Stimulated activated CD4-positive, alpha-beta T cell treated with anti-CD3 and anti-CD28 coated beads, Interleukin-15, amount 100 ng/mL, for 24 hours (primary cell): ENCODE measurements at places on chromosomes 3 and 15.

GRCh38 chr15:45921978-45922377 lies 287.1 kb downstream of the SQOR start:
- DNase-seq, result no peak

DNA sequence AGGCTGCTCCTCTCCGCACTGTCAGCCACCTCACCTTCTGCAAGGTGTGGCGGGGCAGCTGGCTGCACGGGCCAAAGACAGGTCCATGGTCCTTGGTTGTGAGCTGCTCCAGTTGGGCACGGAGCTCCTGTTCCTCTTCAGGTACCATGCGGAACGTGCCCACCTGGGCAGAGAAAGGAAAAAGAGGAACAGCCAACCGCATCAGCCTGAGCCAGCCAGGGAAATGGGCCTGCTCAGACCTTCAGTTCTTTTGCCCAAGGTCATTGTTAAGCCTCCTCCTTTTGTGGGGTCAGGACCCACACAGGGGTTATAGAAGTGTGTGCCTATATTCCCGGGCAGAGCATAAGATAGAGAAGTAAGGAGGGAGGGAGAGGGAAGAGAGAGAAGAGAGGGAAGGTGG lies 2.8 kb downstream of the RLBP1 start:
- no peak for DNase-seq

DNA sequence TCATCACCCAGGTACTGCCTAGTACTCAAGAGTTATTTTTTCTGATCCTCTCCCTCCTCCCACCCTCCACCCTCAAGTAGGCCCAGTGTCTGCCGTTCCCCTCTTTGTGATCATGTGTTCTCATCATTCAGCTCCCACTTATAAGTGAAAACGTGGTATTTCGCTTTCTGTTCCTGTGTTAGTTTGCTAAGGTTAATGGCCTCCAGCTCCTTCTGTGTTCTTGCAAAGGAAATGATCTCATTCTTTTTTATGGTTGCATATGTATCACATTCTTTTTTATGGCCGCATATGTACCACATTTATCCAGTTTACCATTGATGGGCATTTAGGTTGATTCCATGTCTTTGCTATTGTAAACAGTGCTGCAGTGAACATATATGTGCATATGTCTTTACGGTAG lies 8.2 kb upstream of the GANC start:
- DNase-seq, result no peak

- DNase-seq, result no peak
Measured at GRCh38 chr3:158419820-158420653, 151.0 kb upstream of the MLF1 start.

- no peak for DNase-seq
Measured at GRCh38 chr15:97993310-97993738, 32.8 kb downstream of the ARRDC4 start.

- DNase-seq, result no peak
Measured at GRCh38 chr3:165635791-165636683, 201.2 kb downstream of the BCHE start.

- no peak for DNase-seq
Measured at GRCh38 chr3:124629497-124629896, 100.8 kb upstream of the UMPS start.

DNA sequence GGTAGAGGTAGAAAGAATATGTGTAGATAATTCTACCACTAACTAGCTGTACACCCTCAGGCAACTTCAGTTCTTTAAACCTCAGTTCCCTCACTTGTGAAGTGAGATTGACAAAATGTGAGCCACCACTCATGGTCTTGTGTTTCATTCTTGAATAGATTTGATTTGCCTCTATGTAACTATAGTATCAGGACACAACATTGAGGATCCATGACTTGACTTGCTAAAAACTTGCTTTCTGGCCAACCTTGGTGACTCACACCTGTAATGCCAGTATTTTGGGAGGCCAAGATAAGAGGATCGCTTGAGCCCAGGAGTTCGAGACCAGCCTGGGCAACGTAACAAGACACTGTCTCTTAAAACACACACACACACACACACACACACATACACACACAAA lies 115.8 kb upstream of the FLNB start:
- no peak for DNase-seq

GRCh38 chr15:22930782-22931484 lies 49.2 kb downstream of the CYFIP1 start:
- DNase-seq, result no peak

DNA sequence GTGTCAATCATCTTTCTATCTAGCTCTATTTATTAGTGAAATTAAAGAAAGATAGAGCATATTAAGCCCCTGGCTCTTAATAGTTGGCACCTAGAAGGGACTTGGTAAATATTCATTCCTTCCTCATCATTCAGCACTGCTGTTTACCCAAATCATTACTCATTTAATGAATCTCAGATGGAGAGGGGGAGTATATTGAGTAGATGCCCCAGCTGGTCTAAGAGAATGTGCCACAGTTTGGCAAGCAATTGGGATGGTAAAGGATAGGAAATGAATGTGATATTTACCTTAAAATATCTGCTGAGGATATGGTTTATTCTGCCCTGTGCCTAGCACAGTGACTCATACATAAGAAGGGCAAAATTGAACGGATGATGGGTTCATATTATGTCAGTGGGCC lies 6.0 kb downstream of the IL1RAP start:
- no peak for DNase-seq

DNA sequence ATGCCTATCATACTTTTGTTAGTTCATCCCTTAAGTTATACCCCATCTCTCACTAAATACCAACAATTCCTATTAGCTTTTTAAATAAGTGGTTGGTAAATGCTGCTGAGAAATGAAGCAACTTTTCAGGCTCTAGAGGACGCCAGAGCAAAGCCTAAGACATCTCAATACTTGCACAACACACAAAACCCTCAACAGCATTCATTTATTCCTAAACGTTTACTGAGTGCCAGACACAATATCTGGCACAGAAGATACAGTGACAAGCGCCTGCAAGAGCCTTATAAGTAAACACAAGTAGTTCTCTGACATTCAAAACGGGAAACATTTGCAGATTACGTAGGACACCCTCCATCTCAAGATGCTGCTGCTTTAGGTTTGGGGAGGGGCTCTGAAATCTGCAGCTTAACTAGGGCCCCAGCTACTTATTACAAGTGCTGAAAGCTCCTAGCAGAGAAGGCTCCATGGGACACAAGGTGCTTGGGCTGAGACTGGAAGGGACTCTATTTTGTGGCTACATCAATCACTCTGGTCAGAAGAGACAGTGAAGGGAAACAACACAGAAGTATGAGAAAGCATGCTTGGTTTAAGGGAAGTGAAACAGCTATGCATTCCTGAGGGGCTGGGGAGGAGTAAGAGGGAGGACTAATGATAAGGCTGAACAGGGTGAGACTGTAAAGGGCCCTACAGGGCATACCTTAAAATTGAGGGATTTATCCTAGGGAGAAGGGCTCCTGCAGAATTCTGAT lies 311.3 kb downstream of the PLCL2 start:
- no peak for DNase-seq

DNA sequence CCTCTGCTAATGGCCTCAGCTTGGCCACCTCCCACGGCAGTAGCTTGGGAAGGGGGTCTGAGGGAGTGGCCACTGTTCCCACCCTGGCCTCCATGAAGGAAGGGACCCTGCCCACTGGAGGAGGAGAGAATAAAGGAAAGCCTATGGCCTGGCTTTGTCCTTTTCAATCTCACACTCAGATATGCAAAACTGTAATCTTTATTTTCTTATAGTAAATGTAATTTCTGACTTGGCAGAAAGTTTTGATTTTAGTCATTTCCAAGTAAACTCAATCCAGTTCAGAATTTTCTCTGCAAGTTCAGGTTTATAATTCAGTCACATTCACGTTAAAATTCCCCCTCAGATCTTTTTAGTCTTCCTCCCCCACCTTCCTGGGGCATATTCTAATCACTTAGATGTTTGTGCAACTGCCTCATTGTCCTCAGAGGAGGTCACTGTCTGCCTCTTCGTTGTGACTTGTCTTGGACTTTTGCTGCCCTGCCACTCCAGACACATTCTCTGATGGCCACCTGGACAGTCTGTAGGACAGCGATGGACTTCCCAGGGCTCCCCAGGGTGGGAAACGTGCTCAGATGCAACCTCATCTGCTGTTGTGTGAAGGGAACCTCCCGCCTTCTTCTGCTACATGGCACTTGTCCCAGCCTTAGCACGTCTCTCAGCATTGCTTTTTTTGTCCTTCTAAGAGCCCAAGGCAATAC lies 222.8 kb upstream of the TBL1XR1 start:
- peak; percentile 15 for DNase-seq

- DNase-seq, result no peak
Measured at GRCh38 chr15:72420576-72420975, 22.5 kb downstream of the TMEM202 start.

DNA sequence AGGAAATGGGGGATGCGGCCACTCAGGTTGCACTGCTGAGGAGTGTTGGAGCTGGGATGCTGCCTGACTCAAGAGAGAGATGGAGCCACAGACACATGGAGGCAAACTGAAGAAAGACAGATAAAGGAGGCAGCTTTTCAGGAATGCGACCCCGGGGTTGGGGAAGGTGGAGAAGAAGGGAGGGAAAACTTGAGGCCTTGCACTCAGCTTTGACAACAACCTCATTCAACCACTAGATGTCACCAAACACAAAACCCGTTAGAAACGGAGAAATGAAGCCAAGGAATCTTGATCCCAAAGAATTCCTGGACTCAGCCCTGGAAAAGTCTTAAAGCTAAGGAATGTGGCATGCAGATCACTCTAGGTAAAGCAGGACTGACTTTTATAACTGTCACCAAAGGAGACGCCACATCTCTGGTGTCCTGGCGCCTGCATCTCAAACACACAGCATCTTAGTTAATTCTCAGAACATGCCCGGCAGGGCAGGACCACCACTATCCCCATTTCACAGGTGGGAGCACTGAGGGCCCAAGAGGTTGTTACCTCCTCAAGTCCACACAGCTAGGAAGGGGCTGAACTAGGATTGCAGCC lies 59.6 kb upstream of the LMCD1 start:
- DNase-seq, result no peak

GRCh38 chr3:153171918-153172317 lies 9.9 kb downstream of the RAP2B start:
- no peak for DNase-seq

DNA sequence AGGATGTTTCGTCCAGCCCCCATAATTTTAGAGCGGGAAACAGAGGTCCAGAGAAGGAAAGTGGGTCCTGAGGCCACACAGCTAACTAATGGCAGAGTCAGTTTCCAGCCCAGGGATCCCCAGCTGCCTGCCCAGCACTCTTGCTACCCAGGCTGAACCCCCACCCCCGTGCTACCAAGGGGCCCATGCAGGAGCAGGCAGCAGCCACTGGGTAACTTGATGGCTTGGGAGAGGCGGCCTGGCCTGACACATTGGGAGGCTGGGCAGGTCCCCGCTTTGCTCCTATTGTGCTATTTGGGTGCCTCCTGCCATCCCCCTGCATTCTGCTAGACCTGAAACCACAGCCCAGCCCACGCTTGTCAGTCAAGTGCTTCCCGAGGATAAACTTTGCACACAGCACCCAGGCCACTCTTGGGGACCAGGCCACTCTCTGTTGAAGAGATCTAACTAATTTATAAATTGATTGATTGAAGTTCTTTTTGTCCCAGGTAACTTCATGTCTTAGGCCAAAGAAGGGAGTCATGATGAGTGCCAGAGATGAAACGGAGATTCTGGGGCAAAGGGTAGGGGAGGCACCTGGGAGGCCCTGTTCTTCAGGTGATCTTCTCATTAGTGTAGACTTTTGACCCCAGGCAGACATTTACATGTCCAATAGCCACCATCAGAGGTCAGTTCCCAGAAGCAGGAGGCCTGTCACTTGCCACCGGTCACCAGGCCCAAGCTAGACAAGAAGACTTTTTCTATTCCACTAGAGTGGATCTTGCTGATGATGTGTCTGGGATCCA lies 7.0 kb downstream of the PAK6 start:
- DNase-seq, result no peak

- no peak for DNase-seq
Measured at GRCh38 chr3:53795789-53796560, 50.2 kb downstream of the CHDH start.

DNA sequence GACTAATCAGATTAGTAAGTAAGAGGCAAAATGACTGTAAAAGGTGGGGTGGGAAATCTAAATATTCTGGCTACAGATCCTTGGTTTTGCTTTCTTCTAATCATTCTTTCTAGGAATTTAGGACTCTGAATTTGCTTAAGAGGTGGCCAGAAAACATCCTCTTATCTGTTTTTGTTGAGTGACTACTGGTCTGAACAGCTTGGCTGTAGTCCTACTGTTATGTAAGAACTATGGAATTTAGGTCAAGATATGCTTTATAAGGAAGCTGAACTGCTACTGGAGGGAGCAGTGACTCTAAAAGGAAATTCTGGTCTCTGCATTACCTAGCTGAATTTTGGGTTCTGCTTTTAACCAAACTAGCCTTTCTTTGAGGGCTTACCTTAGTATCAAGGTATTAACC lies 33.5 kb upstream of the CSPG5 start:
- no peak for DNase-seq
